SHP77 treated with DMSO at 0.1 percent for 48 hours (cell line): ENCODE measurements at places on chromosomes 13 and 19.

DNA sequence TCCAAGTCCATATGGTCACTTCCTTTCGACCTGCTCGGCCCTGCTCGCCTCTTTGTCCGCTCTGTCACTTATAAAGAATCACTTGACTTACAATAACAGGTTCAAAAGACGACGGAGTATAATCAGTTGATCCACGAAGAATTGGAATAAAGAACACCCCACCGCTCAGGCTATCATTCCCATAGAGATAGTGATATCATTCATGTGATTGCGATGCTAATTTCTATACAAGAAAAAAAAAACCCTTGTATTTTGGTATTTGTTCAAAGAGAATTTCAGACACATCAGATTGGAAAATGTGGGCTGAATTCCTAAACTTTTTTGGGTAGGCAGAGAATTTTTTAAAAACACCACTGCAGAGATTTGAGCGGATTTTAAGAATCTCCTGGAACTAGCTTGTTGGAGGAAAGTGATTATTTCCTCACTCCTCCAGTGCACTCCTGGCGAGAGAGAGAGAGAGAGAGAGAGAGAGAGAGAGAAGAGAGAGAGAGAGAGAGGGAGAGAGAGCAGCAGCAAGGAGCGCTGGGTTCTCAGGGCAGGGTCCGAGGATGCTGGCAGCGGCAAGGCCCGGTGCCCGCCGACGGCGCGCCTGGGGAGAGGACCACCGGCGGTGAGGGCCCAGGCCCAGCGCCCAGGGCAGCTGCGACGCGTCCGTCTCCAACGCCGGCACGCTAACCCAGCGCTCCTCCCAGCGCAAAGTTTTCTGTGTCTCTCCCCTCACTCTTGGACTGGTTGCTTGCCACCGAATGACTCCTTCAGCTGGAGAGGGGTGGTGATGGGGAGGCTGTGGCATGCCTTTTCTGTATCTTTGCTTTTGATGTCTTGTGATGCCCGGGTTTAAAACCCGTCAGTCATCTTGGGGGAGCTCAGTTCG lies 149.0 kb upstream of the ZNF536 start:
- no peak for DNase-seq

DNA sequence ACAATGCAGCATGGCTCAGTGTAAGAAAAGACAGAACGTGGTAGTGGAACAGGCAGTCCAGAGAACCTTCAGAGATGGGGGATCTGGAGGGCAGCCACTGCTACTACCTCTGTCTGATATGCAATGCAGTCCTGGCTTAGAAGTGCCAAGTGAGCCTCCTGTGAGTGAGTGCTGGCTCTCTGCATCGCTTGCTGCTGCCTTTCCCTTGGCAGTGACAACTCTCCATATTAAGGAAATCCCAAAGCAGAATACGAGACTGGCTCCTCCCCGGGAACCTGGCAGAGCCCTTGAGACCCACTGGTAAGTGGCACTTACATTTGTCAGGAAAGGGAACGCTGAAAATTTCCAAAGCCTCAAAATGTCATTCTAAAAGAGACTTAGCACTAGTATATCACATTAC lies 7.5 kb downstream of the DOCK9 start:
- no peak for DNase-seq

DNA sequence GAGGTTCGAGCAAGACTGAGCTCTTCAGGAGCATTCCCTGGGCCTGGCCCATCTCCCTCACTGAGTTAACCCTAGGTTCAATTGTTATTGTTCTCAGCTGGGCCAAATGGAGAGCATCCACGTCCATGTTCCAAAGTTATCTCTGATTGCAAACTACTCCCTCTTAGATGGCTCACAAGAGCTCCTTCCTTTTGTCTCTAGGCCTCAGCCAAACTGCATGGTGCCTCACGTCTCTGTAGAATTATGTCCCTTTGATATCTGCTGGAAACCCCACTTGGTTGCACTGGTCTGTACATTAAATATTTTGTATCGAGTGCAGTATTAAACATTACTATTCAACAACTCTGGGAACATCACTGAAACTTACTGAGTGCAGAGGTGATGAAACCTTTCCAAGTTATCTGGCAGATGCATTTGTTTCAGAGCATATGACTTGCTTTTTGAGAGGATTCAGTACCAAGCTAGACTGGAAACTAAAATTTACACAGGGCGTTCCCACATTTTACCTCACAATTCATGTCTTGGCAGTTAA lies 38.1 kb downstream of the DOCK9 start:
- DNase-seq, result no peak

DNA sequence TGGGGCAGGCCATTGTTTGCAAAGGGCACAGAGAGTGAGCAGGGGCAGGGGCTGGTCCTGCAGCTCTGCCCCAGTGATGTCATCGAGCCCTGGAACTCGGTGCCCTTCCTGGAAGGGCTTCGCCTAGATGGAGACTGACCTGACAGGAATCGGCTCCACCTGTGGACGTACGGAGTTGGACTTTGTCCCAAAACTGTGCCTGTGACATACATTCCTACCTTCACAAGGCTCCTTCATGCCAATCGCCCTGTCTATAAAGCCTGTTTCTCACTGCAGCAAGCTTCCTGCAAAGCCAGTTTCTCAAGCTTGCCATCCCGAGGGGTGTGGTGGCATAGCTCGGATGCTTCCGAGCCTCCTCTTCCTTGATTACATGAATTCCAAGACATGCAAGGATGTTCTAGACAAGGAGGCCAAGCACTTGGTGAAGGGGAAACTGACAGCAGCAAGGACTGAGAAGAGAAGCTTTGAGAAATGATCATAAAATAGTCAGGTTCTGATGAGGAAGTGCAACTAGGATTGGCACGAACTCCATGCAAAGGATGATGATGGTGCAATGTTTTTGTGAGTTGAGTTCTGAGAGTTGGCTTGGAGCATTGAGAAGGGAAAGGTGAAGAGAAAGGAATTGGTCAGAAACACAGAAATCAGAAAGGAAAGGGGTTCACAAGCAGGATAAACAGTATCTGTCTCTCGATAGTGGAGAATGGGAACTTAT lies 73.6 kb upstream of the STK24 start:
- no peak for DNase-seq

- no peak for DNase-seq
Observed at GRCh38 chr13:110801044-110801443, 87.5 kb downstream of the ING1 start.
